Hypothalamus (tissue), 51 donors: ENCODE measurements at places on chromosomes 2 and 18.

GRCh38 chr2:214325404-214325803 lies 85.5 kb upstream of the VWC2L start:
- no peak for DNase-seq

GRCh38 chr2:127743477-127744026 lies 42.3 kb downstream of the SFT2D3 start:
- DNase-seq = no peak

DNA sequence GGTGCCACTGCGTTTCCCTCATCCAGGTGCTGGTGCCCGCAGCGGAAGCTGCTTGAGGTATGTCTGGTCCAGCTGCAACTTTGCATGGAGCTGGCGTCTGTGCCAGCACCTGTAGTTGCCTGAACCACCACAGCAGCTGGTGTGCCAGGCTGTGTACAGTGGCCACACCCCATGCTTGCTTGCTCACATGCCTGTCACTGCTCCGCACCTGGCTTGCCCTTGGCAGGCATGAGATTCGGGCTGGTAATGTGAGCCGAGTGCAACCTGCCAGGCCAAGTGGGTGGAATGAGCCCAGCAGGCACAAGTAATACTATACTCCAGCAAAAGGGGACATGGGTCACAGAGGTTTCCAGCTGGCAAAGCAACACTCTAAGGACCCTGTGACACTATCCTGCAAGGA lies 1123.3 kb upstream of the ACVR2A start:
- DNase-seq = no peak

GRCh38 chr2:98913916-98914712 lies 21.9 kb downstream of the CRACDL start:
- no peak for DNase-seq

DNA sequence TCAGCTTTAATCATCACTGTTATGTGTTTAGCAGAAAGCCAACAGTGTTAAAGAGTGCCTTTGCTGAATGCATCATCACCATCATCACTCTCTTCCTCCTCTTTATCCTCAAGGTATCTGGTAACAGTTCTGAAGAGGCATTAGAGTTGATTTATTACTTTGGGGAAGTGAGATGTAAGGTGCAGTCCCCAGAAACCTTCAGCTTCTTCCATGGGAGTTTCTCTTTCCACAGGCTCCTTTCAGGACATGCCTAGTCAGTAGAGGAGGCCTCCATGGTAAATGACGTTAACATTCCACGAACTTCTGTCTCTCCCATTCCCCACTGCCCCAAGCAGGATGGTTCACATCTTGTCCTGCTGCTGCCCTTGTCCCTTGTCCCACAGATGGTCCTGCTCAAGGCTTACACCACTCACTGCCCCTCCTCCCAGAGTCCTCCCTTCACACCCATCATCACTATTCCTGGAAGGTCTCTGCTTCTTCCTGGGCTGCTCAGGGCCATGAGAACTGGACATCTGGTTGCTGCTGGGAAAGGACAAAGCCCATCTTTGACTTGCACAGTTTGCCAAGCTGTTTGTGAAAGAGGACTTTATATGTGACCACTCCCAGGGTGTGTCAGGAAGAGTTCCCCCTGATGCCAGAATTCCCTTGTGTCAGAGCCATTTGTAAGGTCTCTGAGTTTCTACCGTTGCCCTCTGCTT lies 5.3 kb upstream of the REG1A start:
- DNase-seq = no peak

DNA sequence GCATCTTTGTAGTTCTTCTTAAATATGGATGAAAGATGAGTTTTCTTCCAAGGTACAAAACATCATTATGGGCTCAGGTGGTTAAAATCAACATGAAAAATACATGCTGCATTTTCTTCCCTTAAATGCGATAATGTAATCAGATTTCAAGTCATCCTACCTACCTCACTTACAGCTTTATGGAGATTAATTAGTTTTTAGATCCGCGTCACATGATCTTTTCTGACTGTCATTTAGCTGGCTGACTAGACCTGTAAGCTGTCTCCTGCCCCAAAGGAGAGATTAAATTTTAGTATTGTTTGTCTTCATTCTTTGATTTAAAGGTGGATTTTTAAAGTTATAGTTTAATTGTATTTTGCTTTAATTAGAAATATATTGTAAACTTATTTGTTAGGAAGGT lies 678.0 kb upstream of the ZEB2 start:
- no peak for DNase-seq

DNA sequence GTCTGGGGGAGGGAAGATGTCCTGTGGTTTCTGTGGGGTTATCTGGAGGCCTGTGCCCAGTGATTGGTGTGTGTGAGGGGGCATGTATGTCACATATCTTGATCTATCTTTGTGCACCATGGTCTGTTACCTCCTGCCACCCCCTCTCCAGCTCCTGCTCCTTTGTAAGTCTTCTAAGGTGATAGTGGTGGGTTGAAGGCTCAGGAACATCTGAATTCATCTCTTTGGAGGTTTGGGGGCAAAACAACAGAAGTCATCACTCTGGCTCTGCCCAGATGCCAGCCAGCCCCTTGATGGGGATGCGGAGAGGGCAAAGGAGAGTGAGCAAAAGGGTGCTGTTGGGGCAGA lies 2.7 kb upstream of the WNT6 start:
- DNase-seq = no peak

DNA sequence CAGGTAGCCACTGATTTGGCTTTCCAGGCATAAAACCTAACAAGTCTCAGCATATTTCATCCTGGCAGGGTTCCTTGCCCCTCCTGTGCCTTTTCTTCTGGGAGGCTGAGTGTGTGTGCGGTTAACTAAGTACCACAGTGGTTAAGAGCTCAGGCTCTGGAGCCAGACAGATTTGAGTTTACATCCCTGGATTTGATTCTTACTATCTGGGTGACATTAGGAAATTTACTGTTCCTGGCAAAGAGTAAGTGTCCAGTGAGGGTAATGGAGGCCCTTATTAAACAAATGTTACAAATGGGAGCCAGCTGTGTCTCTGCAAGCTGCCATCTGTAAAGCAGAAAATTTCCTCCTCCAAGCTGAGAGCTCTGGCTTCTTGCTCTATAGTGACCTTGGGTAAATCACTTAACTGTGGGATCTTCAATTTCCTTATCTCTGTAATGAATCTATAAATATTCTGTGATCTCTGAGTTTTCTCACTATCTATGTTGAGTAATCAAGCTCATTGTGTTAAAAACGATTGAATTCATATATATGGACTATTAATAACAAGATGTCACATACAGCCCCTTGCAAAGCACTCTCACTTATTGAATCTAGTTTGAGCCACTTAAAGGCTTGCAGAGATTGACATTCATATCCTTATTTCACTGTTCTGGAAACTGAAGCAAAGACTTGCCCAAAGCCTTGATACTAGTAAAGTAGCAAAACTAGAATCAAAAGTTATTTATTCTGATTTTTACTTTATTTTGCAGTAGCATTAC lies 6.5 kb upstream of the COBLL1 start:
- DNase-seq = no peak

GRCh38 chr2:138063181-138063580 lies 98.9 kb downstream of the HNMT start:
- no peak for DNase-seq

DNA sequence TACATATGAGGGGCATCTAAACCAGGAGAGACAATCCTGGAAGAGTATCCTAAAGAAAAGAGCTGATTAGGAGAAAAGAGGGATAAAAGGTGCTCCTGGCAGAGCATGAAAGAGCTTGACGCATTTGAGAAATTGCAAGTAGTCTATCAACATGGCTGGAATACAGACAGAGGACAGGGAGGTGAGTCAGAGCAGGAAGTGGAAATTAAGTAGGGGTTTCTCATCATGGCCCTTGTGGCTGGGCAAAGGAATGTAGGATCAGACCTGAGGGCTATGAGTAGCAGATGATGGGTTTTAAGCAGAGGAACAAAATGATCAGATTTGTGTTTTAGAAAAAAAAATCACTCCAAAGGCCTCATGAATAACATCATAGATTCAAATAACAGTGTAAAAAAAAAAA lies 49.2 kb upstream of the UGP2 start:
- no peak for DNase-seq

DNA sequence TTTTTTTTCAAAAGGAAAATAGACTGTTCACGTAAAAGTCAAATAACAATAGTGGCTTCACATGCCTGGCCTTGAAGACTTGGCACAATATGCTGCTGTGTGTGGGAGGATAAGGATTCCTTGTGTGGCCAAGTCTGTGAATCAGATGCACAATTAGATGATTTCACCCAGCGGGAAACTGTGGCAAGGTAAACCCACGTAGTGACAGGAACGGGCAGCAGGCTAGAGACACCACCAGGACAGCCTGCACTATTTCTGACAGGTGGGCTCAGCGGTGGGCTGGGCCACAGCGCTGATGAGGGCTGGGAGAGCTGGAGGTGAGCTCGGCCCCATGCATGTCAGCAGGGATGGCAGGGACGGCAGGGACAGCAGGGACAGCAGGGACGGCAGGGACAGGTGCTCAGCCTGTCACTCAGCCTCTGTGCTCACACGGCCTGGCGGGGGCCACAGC lies 21.6 kb downstream of the SNORC start:
- DNase-seq = no peak

DNA sequence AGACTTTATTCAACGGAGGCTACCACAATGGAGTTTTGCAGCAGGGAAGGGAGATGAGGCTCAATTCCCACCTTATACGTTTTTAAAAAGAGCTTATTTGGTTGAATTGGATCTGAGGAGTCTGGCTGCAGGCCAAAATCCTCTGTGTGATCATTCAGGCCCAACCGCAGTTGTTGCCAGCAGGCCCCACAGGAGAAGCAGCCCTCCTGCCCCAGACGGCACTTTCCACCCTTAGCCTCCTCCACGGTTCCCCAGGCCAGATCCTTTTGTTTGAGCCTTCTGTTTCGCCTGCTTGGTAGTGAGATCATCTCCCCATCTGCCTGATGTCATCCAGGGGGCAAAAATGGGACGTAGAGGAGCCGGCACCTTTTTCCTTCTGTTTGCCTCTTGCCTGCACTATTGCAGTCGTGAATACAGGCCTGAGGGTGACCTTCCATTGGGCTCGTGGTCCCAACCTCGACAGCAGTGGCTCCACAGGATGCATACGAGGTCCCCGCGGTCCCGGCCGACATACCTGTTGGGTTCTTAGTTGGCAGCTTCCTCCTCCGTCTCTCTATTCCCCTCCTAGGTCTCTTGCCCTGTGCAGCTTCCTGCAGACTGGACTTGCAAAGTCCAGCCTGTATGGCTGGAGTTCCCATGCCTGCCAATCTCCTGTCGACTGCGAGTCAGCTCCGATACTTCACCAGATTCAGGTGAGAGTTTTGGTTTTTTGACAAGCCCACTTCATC lies 9.3 kb upstream of the GPR35 start:
- no peak for DNase-seq

- no peak for DNase-seq
These were observed 5.7 kb upstream of the ALS2 start for GRCh38 chr2:201786471-201786870.

- no peak for DNase-seq
These were observed 283 bp upstream of the RBBP8 start for GRCh38 chr18:22932885-22933205.

DNA sequence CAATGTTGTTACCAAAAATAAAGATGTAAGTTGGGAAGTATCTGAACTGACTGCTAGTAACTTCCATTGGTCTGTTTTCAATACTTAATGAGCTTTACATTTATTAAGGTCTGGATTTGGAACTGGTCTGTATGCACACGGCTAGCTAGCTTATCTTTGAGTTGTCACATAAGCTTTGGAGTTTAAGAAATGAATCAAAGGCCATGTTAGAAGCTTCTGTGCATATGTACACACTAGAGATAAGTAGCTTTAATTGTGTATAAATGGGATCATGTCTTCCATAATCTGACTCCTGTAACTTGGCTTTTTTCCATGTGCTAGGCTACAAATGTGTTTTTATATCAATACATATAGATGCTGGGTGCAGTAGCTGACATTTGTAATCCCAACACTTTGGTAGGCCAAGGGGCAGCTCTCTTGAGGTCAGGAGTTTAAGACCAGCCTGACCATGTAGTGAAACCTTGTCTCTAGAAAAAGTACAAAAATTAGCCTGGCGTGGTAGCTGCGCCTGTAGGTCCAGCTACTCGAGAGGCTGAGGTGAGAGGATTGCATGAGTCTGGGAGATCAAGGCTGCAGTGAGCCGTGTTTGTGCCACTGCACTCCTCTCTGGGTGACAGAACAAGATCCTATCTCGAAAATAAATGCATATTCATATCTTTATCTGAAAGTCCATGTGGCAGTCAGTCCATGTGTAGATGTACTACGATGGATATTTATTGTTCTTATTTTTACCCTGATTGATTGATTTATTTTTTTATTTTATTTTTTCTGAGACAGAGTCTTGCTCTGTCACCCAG lies 27.2 kb downstream of the ATIC start:
- DNase-seq = no peak

DNA sequence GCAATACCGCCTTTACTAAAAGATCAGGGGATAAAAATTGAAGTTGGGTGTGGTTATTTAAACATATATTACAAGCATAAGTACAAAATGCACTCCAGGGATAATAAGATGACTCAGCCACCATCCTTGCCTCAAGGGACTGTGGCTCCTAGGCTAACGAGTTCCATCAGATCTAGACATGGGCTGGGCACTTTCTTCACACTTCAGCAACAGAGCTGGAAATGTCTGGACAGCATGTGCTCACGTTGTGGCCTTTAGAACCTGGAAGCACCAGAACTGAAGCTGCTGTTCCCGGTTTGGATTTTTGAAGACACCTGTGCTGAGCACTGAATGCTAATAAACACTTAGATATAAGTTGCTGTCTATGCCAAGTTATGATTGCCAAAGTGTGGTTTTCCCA lies 384.2 kb upstream of the SALL3 start:
- DNase-seq = no peak

DNA sequence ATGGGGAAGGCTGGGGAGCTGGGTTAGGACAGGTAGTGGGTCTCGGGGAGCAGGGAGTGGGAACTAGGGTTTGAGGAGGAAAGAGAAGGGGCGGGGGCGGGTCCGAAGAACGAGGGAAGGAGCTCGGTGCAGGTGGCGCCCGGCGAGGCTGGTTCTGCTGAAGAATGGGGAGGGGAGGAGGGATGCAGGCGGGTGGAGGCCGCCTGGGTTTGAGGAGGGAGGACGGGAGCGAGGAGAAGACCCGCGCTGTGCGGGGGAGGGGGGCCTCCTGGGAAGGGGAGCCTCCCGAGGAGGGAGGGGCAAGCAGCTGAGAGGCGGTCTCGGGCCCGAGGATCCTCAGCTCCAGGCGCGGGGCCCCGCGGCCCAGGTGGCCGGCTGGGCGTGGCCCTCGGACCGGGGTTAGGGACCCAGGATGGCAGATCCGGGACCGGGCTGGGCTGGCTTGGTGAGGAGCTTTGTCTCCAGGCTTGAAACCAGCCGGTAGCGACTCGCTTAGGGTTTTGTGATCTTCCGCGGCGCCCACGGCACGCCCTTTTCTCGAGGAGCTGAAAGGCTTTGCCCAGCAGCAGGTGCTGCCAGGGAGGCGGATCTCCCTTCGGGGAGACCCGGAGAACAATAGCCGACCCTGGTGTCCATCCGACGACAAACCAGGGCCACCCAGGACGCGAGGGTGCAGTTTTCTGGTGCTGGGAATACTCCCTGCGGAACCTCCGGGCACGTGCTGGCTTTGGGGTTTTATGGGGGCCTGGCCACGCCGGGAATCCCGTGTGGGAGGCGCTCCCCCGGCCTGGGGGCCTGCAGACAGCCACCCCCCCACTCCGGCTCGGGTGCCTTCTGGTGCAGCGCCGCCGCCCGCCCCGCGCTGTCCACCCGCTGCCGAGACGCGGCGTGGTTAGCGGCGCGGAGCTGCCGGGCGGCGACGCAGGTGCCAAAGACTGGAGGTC lies 1.4 kb downstream of the DPYSL5 start:
- DNase-seq = peak; percentile 35

GRCh38 chr2:157107877-157108276 lies 149.6 kb upstream of the GALNT5 start:
- no peak for DNase-seq
